ENCODE measurements at places on chromosomes 2 and 18.

- DNase-seq: no peak
Observed at GRCh38 chr2:88580088-88580487, 47.2 kb downstream of the EIF2AK3 start.

DNA sequence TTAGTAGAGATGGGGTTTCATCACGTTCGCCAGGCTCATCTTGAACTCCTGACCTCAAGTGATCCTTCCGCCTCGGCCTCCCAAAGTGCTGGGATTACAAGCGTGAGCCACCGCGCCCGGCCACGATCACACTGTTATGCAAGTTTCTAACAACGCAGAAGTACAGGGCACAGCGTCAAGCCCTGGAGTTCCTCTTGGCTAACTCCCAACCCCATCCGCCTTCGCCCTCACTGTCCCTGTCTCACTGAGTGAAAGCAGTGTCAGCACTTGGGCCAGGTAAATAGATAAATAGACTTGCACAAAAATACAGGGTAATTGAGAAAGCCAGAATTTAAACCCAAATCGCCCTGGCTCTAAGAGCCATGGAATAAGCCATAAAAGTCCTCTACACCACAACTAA is 111.7 kb downstream of the ACVR1 start:
- DNase-seq: no peak

- no peak for DNase-seq
Observed at GRCh38 chr18:54532222-54532621, 58.8 kb upstream of the DYNAP start.

DNA sequence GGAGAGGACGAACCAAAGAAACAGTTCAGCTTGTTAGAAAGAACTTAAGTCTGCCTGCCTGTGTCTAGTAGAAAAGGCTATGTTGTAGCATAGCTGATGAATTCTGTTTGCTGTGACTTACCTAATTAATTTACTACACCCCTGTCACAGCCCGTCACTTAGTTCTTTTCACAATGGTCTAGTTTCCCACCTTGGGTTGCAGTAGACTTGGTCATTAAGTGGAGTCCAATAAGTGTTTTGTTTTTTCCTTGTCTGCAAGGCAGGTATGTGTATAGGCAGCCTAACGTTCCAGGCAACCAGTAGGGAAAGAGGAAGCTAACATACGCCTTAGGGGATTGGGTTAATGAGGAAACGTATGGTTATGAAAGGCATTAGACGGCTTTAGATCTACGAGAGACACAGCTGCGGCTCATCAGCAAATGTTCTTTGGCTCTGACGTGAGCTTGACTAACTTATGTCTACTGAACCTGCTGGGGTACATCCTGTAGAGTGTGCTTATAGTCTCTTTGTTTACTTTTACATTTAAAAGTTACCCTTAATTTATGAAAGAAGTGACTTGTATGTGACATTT is 180.1 kb downstream of the PRPF40A start:
- DNase-seq: no peak

DNA sequence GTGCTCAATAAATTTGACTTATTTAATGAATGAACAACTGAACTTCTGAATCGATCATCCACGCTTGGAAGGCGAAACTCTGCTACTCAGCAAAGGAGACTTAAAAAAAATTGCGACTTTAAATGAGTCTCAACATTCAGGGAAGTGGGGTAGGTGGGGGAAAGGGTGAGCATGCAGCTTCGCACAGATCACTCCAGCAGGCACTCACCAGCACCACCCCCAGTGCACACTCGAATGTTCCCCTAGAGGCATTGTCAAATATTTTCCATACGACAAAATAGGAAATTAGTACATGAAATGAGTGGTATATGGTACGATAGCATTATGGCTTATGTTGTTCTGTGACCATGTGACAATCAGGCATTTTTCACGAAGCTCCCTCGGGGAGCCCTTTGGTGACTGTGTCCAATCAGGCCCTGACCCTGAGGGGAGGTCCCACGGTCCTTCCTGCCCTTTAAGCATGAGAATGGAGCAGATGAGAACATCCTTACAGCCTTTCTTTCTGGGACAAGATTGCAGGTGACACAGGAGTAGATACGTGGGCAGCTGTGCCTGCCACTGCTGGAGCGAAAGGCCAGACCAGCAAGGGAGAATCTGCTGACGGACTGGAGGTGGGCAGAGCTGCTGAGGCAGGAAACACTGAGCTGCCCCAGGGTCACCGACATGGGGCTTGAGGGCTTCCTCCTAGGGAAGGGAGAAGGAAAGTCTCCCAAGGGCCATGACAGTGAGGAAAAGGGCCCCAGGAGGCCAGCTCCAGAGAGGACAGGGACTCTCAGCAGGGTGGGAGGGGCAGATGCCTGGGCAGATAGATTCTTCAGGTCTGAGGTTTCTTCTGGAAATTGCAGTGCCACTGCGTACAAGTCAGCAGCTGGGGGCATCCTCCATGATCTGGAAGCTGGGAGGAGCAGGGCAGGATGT is 101.3 kb upstream of the ID2 start:
- DNase-seq: no peak

GRCh38 chr2:219473511-219473910 is 25.2 kb upstream of the GMPPA start:
- DNase-seq: no peak

- peak; percentile 80 for DNase-seq
Observed at GRCh38 chr18:39946623-39947061, 2008.4 kb upstream of the PIK3C3 start.

- DNase-seq: no peak
Observed at GRCh38 chr2:26727641-26728561, 35.4 kb downstream of the KCNK3 start.

GRCh38 chr18:63974991-63975390 is 5.1 kb downstream of the SERPINB8 start:
- DNase-seq: no peak

GRCh38 chr18:34911661-34912384 is 129.4 kb upstream of the MAPRE2 start:
- DNase-seq: peak; percentile 93

- DNase-seq: no peak
Observed at GRCh38 chr2:905833-906140, 44.9 kb upstream of the SNTG2 start.

- no peak for DNase-seq
Observed at GRCh38 chr2:204251158-204251997, 293.9 kb upstream of the PARD3B start.

- DNase-seq: no peak
Observed at GRCh38 chr2:234827096-234827860, 124.5 kb upstream of the SH3BP4 start.

GRCh38 chr18:63192885-63193349 is 126.7 kb downstream of the BCL2 start:
- DNase-seq: no peak

DNA sequence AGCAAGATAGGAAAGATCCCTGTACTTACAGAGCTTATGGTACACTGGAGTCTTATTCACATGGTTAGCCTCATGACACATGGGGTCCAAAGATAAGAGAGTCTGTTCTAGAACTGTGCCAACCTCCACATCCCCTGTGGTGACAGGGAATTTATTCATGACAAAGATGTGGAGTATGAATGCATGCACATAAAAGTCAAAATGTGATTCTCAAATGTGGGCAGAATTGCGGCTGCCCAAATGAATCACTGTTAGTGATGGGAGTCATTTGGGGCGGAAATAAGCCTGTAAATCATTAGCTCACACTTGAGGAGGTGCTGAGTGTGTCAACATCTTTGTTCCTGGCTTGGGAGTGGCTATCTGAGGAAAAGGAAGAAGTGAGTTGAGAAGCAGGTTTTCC is 560.6 kb downstream of the SLC4A3 start:
- peak; percentile 33 for DNase-seq

GRCh38 chr2:135245071-135245470 is 193.0 kb downstream of the RAB3GAP1 start:
- DNase-seq: no peak

DNA sequence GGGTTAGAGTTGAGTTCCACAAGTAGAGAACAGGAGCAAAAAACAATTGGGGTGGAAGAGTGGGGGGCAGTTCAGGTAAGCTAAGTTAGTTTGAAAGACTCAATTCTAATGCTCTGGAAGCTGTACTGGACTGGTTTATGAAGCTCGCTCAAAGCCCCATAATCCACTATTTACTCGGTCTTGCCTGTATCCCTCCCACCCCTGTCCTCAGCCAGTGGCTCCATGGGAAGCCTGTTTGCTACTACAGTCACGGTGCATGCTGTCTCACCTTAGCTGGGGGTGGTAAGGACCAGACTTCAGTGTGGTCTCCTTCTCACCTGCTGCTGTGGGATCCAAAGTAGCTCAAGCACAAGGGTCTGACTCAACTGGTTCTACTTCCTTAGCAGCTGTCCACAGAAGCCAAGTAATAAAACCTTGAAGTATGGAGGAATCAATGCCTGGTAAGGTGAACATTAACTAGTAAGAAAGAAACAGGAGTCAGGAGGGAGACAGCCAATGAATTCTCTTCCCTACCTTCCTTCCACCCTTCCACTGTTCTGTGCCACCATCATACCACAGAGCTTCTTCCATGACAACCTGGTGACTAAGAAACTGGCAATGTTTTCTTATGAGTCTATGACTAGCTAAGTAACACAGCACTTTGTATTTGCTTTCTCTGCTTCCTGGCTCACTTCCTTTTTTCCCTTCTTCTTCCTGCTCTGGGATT is 230.8 kb downstream of the SRBD1 start:
- no peak for DNase-seq

GRCh38 chr2:150620855-150621254 is 133.4 kb upstream of the RND3 start:
- no peak for DNase-seq

- DNase-seq: no peak
Observed at GRCh38 chr2:124805060-124805459, 780.0 kb downstream of the CNTNAP5 start.

- no peak for DNase-seq
Observed at GRCh38 chr2:48496849-48497248, 33.1 kb upstream of the STON1 start.

DNA sequence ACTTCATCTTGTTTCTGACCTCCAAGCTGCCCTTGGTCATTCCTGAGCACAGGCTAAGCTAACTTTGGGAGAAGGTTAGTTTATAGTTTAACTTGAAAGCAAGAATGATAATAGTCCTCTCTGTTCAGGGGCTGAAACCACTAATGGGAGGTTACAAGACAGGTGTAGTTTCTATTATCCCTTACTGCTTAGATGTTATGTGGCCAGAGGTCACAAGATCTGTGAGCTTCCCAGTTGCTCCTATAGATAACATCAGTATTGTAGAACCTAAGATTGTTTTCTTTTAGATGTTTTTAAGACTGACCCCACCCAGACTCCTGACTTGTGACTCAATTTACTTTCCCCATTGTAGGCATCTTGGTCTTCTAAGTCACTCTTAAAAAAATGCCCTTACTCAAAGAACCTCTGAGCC is 94.8 kb upstream of the LPIN2 start:
- DNase-seq: no peak

DNA sequence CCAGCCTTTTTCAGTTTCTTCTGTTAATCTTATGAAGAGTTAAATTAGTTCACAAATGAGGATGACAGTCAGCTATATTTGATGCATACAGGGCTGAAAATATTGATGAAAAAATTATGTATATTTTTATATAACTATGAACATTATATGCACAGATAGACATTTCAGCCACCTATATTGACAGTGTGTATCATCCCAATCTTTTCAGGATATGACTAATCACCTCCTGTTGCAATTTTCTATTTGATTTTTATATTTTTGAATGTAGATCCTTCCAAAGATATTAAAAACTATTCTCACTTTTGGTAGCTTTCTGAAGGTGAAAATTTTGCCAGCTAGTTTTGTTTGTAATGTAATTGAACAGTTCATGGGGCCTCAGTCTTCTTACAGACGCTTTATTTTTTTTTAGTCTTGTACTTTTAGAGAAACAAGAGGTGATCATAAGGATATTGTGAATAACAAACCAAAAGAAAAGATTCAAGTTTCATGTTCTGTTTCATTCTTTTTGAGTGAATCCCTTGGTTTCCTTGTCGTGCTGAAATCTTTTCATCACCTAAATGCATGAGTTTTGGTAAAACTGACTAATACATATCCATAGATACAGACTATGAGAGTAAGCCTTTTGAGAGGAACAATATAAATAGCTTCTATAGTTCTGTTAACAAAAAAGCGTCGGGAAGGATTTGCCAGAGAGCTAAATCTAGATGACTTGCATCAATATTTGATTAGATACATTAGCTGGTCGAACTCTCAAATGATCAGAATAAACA is 123.1 kb downstream of the ARHGAP15 start:
- no peak for DNase-seq

GRCh38 chr2:217886091-217886490 is 116.7 kb downstream of the TNS1 start:
- no peak for DNase-seq

GRCh38 chr2:45214550-45214949 is 205.3 kb upstream of the SIX2 start:
- no peak for DNase-seq

DNA sequence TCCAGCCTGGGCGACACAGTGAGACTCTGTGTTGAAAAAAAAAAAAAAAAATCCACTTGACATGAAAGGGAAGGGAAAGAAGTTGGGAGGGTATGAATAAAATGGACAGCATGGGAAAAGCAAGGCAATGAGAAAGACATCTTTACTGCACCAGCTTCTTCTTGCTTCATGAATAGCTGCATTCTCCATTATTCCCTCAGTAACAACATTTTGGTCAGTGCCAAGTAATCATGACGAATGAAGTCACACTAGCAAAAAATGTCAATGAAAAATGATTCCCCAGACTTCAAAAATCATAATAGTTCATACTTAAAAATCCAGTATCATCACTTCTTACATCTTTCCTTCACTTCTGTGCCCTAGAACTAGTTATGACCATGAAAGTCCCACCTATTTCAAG is 30.4 kb downstream of the ADAM17 start:
- no peak for DNase-seq

DNA sequence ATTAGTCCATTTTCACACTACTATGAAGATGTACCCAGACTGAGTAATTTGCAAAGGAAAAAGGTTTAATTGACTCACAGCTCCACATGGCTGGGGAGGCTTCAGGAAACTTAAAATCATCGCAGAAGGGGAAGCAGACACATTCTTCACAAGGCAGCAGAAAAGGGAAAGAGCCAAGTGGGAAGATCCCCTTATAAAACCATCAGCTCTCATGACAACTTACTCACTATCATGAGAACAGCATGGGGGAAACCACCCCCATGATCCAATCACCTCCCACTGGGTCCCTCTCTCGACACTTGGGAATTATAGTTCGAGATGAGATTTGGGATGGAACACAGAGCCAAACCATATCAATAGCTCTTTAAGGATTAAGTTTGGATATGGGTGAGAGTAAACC is 246.1 kb upstream of the CYRIA start:
- DNase-seq: no peak

- DNase-seq: no peak
Observed at GRCh38 chr2:41948397-41948763, 99.4 kb upstream of the PKDCC start.

Measured in fibroblast of skin of left biceps (primary cell).